ENCODE measurements at places on chromosomes 13 and 19.

GRCh38 chr19:6718741-6719539 lies 1.5 kb downstream of the C3 start:
- peak; percentile 34 for DNase-seq

DNA sequence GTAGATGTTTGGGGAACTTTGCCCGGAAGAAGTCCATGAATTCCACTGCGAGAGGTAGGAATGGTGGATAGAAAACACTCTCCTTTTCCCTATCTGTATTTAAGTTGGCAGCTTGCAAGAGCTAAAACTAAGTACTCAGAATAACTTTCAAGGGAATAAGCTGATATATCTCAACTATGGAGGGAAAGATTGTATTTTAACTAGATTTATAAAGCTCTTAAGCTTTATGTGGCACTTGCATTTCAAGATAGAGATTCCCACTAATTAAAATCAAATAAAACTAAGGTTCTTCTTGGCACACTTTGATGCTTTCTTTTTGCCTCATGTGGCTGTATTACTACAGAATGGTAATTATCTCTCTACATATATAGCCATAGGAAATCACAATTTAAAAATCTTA lies 149.7 kb upstream of the STARD13 start:
- no peak for DNase-seq

DNA sequence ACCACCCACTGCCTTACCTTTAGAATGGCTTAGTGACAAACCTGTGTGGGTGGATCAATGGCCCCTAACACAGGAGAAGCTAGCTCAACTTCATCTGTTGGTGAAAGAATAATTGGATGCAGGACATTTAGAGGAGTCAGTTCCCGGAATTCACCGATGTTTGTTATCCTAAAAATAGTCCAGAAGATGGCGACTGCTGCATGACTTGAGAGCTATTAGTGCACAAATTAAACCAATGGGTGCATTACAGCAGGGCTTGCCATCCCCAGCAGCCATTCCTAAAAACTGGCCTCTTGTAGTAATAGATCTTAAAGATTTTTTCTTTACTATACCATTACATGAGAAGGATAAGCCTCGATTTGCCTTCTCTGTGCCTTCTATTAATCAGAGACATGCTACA lies 46.8 kb upstream of the ZNF726 start:
- DNase-seq = no peak

- no peak for DNase-seq
Observed at GRCh38 chr13:51981355-51981754, 29.9 kb downstream of the ATP7B start.

- peak; percentile 86 for DNase-seq
Observed at GRCh38 chr19:47391510-47392223, 27.7 kb downstream of the MEIS3 start.

DNA sequence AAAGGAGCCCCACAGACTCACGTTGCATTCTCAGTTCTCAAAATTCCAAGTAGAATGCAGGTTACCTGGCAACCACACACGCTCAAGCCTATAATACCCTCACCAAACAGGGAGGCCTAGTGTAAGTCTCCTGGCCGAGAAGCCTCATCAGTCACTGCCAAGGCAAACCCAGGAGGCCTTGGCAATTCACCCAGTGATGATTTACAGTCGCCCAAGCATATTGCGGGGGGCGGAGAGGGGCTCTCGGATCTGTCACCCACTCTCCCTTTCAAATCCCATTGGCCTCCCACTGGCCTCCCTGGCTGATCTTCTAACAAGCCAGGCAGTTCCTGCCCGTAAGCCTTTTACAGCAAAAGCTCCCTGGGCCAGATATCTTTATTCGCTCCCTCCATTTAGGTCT lies 1.1 kb downstream of the AKAP8L start:
- no peak for DNase-seq

- DNase-seq = no peak
Observed at GRCh38 chr19:11504502-11505031, 1.1 kb downstream of the ZNF653 start.

- DNase-seq = no peak
Observed at GRCh38 chr13:60214213-60215055, 50.7 kb upstream of the DIAPH3 start.

DNA sequence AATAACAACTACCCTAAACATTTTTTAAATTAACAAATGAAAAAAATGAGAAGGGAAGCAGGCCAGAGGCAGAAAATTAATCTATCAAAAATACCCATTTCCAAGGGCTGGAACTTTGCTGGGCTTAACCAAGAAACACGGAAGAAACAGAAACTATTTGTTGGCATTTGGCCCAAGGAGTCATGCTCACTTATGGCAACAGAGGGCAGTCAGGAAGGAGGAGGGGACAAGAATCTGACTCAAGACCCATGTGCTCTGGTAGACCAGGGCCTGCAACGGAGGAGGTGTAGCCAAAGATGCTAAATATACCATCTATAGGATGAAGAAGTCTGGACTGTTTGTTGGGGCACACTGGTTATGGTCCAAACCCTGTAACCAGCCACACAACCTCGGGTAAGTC lies 496.7 kb downstream of the COG6 start:
- DNase-seq = no peak

DNA sequence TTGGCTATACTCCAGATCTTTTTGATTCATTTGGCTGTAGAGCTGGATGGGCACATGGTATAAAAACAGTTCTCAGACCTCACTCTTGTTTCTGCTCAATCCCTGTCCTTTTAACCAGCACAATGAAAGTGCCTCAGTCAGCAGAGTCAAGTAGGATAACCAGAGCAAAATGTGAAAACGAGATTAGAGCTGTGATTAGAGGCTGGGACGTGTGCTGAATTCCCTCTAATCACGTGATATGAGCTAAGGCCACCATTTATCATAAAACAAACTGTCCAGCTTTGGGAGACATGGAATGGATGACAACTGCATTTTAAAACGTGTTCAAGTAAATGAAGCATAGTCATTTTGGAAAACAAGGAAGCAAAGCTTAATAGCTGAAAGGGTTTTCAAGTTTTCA lies 54.1 kb downstream of the GJA3 start:
- DNase-seq = no peak

GRCh38 chr19:2478756-2479555 lies 3.0 kb downstream of the GADD45B start:
- DNase-seq = peak; percentile 77

DNA sequence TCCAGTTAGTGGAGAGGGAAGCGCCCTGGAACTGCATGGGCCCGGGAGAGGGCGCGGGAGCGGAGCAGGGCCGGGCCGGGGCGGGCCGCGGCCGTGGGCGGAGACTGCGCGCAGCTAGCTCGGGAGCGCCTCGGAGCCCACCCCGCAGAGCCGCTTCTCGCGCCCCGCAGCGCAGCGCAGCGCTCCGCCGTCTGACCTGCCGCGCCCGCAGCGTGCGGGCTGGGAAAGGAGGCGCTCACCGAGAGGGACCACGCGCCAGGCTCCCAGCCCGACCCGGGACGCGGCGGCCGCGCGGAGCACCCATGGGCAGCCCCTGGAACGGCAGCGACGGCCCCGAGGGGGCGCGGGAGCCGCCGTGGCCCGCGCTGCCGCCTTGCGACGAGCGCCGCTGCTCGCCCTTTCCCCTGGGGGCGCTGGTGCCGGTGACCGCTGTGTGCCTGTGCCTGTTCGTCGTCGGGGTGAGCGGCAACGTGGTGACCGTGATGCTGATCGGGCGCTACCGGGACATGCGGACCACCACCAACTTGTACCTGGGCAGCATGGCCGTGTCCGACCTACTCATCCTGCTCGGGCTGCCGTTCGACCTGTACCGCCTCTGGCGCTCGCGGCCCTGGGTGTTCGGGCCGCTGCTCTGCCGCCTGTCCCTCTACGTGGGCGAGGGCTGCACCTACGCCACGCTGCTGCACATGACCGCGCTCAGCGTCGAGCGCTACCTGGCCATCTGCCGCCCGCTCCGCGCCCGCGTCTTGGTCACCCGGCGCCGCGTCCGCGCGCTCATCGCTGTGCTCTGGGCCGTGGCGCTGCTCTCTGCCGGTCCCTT lies at the start of gene MLNR:
TSS of gene MLNR (plus strand) at position 303 of the 820 bp plus-strand sequence. CDS start at position 303, 0 bp downstream.
- DNase-seq = peak; percentile 36

- DNase-seq = no peak
Observed at GRCh38 chr19:13022859-13023636, 27.8 kb downstream of the NFIX start.

DNA sequence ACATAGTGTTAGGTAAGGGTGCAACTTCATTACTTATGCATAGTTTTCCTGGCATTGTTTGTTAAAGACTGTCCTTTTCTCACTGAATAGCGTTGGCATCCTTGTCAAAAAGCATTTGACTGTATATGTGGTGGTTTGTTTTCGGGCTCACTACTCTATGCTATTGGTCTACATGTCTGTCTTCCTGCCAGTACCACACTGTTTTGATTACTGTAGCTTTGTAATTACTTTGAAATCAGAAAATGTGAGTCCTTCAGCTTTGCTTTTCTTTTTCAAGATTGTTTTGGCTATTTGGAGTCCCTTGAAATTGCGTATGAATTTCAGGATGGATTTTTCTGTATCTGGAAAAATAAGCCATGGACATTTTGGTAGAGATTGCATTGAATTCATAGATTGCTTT lies 56.0 kb downstream of the IFT88 start:
- no peak for DNase-seq

DNA sequence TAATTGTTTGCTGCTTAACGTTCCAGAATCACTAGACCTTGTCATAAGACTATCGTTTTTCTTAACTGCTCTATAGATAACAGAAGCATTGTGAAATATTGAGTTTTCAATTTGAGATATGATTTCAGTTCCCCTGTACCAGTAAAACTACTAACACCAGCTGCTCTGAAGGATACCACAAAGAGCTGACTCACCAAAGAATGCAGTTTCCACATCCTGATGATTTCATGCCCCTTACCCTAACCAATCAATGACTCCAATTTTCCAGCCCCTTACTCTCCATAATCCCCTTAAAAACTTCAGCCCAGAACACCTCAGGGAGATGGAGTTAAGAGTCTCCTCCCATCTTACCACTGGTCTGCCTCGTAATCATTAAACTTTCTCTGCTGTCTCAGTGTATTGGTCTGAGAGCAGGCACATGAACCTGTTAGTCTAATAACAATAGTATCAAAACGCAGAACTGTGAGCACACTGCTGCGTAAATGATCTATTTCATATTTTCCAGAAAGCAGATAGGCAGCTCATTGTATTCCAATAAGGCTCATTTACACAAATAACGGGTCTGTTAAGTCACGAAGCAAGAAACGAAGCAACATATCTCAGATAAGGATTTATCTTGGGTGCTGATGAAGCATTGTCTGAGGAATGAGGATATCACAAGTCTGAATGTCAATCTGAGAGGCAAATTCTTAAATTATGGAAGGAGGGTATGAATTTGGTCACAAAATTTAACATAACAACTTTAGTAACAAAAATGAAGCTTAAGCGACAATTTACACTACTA lies 14.1 kb upstream of the CCNA1 start:
- no peak for DNase-seq

DNA sequence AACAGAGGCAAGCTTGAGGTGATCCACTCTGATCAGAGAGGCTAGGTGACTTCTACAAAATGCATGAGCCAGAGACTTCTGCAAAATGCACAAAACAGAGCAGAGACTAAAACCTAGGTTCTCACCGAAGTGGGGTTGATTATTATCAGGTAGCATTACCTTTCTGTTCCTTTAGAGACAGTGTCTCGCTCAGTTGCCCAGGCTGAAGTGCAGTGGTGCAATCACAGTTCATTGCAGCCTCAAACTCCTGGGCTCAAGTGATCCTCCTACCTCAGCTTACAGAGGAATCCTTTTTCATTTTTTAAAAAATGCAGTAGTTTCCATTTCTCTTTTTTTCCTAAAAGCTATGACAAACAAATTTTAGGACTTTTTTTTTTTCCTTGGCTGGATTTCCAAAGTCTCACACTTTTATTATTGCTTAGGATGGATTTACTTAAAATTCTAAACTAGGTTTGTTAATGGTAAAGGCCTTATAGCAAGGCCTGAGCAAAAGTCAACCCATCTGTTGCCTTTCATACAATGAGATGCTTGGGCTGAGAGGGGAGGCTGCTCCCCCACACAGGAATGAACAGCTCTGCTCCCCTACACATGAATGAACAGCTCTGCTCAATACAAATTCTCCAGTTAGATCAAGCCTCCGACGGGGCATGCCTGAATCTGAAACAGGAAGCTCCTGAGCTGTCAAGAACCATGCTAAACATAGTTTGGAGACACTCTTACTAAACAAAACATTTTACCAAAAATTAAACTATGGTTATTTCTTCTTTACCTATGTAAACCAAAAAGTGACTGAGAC lies 18.8 kb upstream of the TNFRSF19 start:
- DNase-seq = no peak
